Neural crest cell (in vitro differentiated cells): ENCODE measurements at places on chromosomes 3 and 15. TPM values are rescaled to one million over a fixed set of nuclear protein-coding genes. Genes with fewer than 3 reads are reported as not detected.

DNA sequence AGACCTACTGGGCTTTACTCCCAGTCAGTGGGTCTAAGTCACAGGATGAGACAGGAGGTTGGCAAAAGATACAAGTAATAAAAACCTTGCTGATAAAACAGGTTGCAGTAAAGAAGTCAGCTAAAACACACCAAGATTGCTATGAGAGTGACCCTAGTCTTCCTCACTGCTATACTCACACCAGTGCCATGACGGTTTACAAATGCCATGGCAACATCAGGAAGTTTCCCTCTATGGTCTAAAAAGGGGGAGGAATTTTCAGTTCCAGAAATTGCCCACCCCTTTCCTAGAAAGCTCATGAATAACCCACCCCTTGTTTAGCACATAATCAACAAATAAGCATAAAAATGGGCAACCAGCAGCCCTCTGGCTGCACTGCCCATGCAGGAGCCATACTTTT, 966.7 kb upstream of the ROBO1 start:
- DNase-seq, result no peak

DNA sequence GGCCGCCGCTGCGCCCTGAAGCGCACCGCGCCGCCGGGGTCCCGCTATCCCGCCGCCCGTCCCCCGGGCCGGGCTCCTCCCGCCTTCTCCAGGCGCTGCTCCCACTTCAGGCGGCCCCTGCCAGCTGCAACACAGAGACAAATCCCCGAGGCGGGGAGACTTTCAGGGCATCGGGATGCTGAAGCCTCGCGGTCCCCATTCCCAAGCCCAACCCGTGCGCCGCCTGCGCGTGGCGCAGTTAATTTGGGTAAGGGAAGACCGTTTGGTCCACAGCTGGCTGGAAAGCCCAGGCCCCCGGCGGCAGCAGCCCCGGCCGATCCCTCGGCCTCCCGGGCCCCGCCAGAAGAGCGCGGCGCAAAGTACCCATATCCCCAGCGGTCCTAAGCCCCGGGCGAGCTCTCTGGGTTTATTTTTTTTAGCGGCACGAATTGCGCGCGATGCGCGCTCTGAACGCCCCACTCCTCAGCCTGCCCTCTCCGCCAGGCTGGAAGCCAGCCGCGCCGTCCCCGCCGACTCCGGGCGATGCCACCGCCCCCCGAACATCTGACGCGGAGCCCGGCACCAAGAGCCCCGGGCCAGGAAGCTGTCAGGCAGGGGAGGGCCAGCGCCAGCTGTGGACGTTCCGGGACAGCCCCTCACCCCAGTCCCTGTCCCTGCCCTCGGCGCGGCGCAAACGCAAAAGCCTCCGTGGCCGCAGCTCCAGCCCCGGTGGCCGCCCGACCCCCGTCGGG, 517 bp downstream of the FBN1 start:
- peak; percentile 58 for DNase-seq

Gene UPK1B
- total RNA-seq, result not detected in 2 replicates

DNA sequence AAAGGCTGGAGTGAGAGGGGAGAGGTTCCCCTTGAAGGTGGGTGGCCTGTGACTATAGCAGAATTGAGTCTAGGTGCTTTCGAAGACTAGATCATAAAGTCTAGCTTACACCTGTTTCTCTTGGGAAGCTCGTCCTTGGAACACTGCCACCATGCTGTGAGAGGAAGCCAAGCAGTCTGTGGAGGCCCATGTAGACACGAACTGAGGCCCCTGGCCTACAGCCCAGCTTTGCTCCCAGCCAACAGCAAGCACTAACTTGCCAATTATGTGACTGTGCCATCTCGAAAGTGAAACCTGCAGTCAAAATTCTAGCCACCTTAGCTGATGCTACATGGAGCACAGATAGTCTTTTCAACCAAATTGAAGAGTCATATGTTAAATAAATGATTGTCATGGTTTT, 190.5 kb upstream of the NECTIN3 start:
- DNase-seq, result no peak

GRCh38 chr15:84748274-84749110, at the start of gene ZNF592:
Gene ZNF592, plus strand, starts transcription at chr15:84748592. Its CDS starts 34,084 bp downstream, at chr15:84782676.
- peak; percentile 59 for DNase-seq

GRCh38 chr3:43217206-43217605, 69.1 kb upstream of the SNRK start:
- DNase-seq, result no peak
